CD4-positive, alpha-beta T cell (primary cell): ENCODE measurements at places on chromosomes 3 and 15.
A peak's percentile ranks its signal among the peaks of the same experiment; 100 is the strongest.

DNA sequence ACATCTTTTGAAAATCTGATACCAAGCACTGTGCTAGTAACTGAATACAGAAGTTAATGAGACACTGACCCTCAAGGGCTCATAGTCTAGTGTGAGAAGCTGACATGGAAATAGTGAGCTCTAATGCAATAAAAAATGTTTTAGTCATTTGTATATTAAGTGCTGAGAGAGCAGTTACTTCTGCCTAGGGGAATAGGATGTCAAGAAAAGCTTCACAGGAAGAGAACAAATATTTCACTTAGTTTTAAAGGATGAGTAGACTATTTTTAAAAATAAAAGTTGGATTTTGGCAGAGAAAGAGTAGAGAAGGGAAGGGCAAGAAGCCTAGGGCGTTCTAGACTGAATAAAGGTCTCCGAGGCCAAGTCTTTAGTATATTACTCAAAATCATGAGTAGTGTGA is 158.4 kb downstream of the ATG7 start:
- DNase-seq, result no peak

DNA sequence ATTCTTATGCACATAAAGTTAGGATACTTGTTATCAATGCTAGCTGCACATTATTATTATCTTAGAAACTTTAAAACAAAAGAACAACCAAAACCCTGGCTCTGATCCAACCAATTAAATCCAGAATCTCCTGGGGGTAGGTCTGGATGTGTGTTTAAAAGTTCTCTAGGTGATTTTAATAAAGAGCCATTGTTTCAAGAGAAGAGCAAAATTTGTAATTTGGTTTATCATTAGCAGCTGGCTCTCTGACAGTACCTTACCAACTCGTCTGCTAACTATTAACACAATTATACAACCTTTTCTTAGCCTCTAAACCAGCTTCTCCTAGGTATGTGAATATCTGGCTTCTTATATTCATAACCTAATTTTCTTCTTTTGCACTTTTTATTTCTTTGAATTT is 68.9 kb downstream of the IFT80 start:
- DNase-seq, result no peak

DNA sequence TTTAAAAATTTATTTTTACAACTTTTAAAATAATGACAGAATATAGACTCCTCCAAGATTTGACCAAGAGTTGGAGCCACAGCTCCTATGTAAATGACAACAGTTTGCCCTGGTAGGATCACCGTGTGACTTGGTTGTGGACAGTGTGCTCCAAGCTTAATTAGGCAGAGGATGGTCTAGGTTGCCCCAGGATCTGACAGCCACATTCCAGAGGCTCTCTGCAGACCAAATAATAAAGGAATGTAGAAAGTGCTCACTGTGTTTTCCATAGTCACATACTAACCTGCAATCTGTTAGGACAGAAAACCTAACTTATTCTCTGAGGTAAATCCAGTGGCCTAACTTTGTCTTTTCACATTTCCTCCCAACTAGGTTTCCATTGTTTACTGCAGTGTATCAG is 59.0 kb downstream of the GPD1L start:
- DNase-seq, result no peak

DNA sequence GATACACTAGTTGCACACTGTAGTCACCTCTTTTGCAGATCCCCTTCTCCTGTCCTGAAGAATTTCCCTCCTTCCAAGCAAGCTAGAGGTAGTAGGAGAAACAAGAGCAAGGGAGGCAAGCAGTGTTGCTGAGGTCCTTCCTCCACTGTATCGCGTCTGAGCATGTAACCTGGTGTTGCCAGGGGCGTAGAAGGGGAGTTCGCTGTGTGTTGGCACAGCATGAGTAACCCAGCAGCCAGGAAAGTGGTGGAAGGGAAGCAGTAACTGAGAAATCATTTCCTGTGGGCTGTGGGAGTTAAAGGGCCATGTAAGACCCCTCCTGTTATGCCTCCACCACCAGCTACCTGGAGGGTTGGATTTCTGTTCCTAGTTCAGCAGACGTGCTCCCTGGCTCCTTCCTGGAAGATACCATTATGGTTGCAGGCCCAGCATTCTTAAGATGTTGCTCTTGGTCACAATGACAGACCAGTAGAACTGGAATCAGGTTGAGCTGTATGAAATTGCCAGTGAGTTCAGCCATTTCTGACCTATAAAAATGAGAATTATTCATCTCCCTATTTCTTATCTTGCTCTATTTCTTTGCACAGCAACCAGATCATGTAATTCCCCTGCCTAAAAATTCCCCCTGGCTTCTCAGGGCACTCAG is 215.3 kb upstream of the TOPAZ1 start:
- DNase-seq, result no peak

DNA sequence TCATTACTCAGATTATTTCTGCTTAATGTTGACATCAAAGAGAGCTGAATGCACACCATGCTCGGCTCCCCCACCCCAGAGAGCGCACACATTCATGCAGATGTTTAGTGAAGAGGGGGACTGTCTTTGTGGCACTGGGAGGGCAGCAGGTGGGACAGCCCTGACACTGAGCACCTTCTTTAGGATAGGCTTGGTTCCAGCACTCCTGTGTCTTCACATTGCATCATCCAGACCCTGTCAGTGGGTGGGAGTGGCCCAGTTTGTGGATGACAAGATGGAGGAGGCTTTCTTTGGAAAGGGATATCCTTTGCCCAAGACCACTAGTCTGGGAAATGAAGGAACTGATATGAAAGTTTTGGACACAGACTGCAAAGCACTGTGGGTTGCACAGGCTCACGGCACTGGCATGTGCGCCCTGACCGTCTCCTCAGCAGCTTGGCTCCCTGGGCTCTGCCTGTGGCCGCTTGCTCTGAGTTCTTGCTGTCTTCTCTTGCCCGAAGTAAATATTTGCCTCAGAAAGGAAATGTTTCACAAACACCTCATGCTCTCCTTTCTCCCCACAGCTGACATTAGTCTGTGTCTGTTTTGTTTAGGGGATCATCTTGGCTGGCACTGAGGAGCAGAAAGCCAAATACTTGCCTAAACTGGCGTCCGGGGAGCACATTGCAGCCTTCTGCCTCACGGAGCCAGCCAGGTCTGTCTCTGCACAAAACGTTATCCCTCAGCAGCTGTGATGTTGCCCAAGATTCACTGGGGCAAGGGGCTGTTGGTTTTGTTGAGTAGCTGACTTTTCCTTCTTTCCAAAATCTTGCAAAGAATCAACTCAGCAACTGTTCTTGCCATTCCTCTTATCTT is 16.6 kb downstream of the ACAD9 start:
- DNase-seq, result no peak

DNA sequence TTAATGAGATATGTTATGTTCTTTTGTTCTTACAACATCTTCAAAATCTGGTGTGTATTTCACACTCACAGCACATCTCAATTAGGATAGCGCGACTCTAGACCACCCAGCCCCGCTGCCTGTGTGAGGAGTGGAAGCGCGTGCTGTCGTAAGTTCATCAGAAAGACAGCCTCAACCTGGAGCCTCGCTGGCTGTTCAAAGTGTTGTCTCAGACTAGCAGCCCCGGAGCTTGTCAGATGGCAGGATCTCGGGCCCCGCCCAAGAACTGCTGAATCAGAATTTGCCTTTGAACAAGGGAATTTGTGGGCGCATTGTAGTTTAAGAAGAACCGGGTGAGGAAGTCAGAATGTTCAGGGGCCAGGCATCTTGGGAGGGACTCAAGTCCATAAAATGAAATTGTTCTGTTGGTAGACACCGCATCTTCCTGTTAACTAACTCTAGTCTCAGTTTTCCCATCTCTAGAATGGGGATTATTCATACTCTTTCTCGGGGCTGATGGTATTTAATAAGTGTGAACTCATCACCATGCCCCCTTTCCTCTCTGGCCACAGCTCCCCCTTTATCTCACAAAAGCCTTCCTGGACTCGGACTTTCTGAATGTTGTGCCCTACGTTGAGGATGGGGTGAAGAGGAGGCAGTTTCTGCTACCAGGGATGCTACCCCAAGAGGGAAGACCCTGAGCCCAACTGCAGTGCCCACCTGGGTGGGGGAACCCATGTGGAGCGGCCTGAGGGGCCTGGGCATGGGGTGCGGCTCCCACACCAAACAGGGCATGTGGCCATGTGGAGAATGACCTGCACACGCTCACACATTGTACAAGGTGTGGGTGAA is 40.4 kb downstream of the BHLHE40 start:
- peak; percentile 83 for DNase-seq

DNA sequence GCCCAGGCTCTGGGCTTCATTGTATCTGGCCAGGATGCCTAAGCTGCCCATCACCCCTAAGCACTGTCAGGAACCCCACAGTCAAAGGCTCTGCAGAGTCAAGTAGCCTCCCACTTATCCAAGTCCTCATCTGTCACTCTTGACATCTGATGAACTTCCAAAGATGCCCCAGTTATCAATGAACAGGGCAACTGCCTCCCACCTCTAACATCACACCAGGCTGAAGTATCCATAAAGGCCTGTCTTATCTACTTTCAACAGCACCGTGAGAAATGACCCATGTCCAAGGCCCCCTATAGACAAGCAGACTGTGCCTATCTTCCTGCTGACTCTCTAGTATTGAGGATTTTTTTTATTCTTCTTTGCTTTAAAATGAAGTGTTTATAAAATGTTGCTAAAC is 56.4 kb downstream of the TRIM69 start:
- no peak for DNase-seq

DNA sequence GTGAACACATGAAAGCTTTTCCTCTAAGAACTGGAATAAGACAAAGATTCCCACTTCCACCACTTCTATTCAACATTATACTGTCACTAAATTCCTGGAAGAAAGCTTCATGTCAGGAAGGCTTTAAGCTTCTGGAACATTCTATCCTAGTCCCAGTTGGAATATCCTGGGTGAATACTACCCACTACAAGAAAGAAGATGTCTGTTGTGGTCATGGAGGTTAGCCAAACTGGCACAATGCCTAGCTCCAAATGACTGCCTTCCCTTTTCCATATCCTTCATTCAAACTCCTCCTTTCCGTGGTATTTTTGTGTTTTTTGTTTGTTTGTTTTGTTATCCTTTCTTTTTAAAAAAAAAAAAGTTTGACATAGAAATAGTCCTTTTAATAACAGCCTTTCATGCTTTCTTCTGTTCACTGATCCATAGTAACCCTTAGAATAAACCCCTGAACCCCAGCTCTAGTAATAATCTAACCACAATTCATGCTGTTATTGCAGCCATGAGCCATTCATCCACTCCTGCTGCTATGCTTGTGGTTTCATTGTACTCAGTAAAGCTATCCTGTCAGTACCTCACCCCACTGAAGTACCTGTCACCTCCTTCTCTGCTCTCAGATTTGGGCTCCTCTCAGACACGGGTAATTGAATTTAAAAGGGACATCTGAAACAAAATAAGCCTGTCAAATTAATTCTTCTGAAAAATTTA is 447.5 kb downstream of the IGSF11 start:
- no peak for DNase-seq

DNA sequence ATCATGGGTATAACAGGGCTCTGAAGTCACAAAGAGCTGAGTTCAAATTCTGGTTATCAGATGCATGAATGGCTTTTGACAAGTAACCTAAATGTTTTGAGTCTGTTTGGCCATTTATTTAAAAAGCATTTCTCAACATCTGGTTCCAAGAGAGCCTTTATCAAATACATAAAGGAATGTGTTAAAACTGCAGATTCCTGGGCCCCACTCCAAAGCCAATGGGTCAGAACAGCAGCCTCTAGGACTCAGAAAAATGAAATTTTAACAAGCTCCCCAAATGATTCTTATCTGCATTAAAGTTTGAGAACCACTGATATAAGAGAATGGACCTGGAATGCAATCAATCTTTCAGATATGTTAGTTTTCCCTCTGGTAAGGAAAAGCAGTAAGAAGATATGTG is 3.4 kb downstream of the B4GALT4 start:
- DNase-seq, result no peak

GRCh38 chr3:116102037-116102436 is 343.2 kb downstream of the LSAMP start:
- no peak for DNase-seq

DNA sequence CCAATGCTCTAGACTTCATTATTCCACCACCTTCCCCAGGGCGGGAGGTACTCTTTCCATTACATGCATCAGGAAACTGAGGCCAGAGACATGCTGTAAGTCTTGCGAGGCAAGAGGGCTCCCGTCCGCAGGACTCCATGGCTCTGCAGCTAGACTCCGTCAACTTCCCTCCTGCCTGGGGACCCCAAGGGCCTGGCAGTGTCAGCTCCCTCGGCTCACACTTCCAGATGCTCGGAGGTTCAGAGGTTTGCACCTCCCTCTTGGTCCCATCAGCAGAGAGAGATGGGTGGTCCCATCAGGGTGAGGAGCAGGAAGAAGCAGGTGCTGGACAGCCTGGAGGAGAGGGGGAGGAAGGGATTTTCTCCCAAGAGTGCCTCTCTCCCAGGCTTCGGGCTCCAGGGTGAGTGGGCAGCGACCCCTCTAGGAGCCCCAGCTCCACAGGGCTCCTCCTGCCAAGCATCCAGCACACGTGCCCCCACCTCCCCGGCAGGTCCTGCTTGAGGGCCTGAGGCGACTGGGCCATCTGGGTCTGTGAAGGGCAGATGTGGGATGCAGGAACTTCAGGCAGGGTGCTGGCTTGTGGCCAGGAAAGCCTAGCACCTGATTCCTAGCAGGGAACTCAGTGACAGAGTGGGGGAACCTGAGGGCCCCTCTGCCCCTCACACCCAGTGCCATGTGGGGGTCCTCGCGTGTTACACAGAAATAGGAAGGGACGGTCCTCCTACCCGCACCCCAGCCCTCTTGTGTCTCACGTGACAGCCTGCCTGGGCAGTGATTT is 9.3 kb downstream of the PAK6 start:
- no peak for DNase-seq

GRCh38 chr3:116872688-116873087 is 163.1 kb downstream of the TUSC7 start:
- DNase-seq, result no peak

DNA sequence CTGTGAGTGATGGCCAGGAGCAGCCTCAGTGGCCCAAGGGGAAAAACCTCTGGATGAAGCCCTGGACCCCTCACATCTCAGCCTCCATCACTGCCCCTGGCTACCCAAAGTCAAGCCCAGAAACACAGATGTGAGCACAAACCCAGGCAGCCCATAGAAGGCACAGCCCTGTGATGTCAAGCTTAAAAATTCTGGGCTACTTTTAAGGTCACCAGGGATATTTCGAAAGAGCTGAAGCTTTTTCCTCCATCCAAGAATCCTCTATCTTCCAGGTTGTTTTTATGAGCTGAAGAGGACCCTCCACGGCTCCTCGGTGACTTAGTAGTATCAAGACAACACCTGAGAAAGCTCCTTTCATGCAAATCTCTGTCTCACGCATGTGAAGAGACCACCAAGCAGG is 11.5 kb downstream of the LIPC start:
- DNase-seq, result no peak

- DNase-seq, result no peak
Measured at GRCh38 chr3:150385296-150386242, 22.5 kb upstream of the TSC22D2 start.

DNA sequence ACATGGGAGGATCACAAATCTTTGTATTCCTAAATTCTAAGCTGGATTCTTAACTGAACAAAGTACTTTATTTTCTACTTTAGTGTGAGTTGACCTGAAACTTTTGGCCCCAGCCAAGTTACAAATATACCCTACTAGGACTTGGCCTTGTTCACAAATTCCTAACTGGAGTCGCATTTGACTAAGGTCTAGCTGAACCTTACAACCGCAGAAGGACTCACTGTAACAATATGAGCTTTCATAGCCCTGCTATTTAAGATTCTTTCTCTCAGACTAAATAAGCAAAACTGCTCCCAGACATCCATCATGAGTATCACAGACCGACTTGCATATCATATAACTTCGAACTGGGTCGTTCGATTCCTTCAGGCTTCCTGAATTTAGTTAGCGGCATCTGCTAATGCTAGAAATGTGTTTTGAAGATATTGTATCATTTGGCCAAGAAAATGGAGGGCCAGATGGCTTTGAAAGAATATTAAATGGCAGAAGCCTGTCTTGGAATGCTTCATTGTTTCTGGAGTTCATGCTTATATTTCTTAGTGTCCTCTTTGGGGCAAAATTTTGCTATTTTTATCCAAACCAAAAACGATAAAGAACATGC is 28.4 kb upstream of the ADAMTS9 start:
- no peak for DNase-seq
